ENCODE measurements at places on chromosomes 12 and 14.
A peak's percentile ranks its signal among the peaks of the same experiment; 100 is the strongest.

GRCh38 chr12:132190012-132190755 lies 45.9 kb downstream of the NOC4L start:
- no peak for DNase-seq

DNA sequence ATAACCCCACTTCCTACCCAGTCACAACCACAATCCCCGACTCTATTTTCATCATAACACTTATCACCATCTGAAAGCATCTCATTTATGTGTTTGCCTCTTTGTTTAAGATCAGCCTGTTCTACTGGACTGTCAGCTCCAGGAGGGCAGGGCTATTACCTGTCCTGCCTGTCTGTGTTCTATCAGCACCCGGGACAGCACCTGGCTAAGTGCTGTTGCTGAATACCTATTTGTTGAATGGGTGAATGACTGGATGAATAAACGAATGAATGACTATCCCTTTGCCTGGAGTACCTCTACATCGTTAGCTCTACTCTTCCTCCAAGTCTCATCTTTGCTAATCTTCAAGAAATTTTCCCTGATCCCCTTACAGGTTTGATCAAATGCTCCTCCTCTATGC lies 69.0 kb downstream of the WSCD2 start:
- no peak for DNase-seq

GRCh38 chr12:79023261-79023660 lies 158.7 kb downstream of the SYT1 start:
- no peak for DNase-seq

GRCh38 chr12:23585782-23586163 lies 363.7 kb downstream of the SOX5 start:
- no peak for DNase-seq

GRCh38 chr12:26034371-26035142 lies 76.1 kb downstream of the RASSF8 start:
- no peak for DNase-seq

- DNase-seq: no peak
These were observed 309.7 kb downstream of the TMEM132D start for GRCh38 chr12:129594098-129594497.

- no peak for DNase-seq
These were observed 315 bp downstream of the ABCD2 start for GRCh38 chr12:39619316-39619659.

DNA sequence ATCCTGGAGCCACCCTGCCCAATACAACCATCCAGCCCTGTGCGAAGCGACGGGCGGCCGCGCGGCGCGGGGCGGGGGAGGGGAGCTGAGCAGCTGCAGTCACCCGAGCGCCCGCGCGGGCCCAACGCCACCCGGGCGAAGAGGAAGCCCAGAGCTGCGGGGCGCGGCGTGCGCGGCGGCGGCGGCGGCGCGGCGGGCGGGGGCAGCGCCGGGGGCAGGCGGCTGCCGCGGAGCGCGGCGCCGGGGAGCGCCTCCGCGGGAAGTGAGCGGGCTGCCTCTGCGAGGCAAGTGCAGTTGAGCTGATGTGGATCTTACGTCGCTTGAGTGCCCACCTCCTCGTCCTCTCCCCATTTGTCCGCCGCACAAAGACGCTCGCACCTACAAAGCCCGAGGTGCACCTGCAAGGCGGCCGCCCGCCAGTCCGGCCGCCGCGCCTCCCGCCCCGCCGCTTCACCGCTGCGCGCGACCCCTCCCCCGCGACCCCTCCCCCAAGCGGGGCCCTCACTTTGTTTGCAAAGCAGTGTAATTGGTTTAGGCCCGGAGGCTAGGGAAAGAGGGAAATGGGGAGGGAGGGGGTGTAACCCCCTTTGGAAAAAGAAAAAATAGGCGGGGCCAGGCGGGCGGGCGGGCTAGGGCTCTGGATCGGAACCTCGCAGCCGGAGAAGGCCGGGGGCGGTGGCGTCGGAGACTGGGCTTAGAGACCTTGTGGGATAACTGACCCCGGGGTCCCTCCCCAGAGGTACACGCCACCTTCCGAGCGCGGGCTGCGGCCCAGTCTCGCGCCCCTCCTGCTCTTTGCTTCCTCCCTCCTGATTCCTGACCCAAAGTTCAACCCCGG lies at the start of the genes FOXA1 and TTC6:
Gene FOXA1, minus strand, starts transcription at position 279 of the 838 bp plus-strand sequence. Its CDS starts 277 bp downstream, at position 2.
Gene TTC6, plus strand, starts transcription at position 659 of the 838 bp plus-strand sequence. CDS start 26,436 bp downstream, outside the sequence.
- peak; percentile 67 for DNase-seq

- no peak for DNase-seq
These were observed 2.3 kb upstream of the CSRP2 start for GRCh38 chr12:76881142-76881541.

GRCh38 chr14:24986206-24986893 lies 63.6 kb downstream of the STXBP6 start:
- no peak for DNase-seq

GRCh38 chr14:103734081-103734888 lies 18.7 kb downstream of the ZFYVE21 start:
- no peak for DNase-seq

DNA sequence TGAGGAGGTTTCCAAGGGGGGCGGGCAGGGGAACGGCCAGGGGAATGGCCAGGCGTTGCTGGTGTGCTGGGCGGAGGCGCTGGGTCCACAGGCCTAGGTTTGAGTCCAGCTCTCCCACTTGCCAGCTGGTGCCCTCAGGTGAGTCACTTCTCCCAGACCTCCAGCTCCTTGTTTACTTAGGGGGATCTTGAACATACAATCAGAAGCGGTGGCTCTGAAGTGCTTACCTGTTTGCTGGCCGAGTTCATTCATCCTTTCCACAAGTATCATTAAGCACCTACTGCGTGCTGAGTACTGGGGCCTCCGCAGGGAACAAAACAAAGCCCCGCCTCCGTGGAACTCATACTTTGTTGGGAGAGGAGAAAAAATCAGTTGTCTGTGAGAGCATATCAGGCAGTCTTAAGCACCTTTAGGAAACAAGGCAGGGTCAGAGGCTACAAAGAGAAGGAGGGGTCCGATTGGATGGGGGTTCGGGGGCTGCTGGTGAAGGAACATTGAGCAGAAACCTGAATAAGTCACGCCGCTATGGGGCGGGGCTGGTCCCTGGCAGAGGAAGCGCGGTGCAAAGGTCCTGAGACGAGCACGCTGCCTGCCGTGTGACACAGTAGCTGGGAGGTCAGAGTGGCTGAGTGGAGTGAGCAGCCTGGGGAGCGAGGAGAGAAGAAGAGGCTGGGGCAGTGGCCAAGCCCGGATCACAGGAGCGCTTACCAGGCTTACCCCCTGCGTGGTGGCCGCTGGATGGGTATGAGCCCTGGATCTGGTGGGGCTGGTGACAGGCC lies 15.1 kb downstream of the MVK start:
- DNase-seq: no peak

GRCh38 chr12:119292893-119293630 lies 41.5 kb upstream of the CCDC60 start:
- DNase-seq: no peak

DNA sequence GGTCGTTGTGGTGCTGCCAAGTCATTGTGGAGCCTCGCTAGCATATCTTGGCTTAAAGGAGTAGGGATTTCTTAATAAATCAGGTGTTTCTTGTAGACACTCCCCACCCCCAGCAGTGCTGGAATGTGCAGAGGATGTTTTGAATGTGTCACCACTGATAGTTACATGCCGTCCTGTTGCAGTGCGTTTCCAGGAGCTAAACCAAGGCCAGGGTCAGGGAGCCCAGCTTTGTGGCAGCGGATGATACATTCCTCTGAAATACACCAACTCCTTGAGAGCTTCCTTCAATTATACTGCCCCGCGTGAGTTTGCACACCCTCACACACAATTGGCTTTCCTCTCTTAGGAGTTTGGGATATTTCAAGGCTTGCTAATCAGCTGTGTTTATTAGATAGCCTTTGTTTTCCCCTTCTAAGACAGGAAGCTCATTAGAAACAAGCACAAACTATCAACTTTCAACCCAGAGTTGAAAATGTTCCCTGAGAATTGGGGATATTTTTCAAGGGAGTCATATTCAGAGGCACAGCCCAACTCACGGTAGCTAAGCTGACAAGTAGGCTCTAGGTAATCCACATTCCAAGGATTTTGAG lies 154.9 kb downstream of the C12orf75 start:
- no peak for DNase-seq

GRCh38 chr14:63598807-63599206 lies 42.9 kb downstream of the WDR89 start:
- no peak for DNase-seq

- DNase-seq: no peak
These were observed 74.1 kb downstream of the DUSP6 start for GRCh38 chr12:89278169-89278568.
